ENCODE measurements at places on chromosomes 12 and 14.
A peak's percentile ranks its signal among the peaks of the same experiment; 100 is the strongest.

- H3K4me1 ChIP-seq: no peaks in the 10 kb centered on the region
- no peaks in the 10 kb centered on the region for H3K36me3 ChIP-seq
- no peak overlapping the region for H3K4me3 ChIP-seq
- H3K27ac ChIP-seq: no peak overlapping the region
Observed at GRCh38 chr14:32311294-32312009, 17.6 kb upstream of the AKAP6 start.

GRCh38 chr14:91911474-91912032 is 35.9 kb downstream of the FBLN5 start:
- peaks cover 42% of the 10 kb centered on the region for H3K4me1 ChIP-seq
- no peaks in the 10 kb centered on the region for H3K36me3 ChIP-seq
- no peak overlapping the region for H3K27ac ChIP-seq
- no peak overlapping the region for H3K4me3 ChIP-seq

GRCh38 chr12:124463341-124463921 is 104.0 kb downstream of the NCOR2 start:
- H3K4me3 ChIP-seq: no peak overlapping the region
- H3K27me3 ChIP-seq: peaks cover 10% of the 10 kb centered on the region
- DNase-seq: no peak
- no peak overlapping the region for H3K27ac ChIP-seq
- peaks cover 68% of the 10 kb centered on the region for H3K4me1 ChIP-seq

DNA sequence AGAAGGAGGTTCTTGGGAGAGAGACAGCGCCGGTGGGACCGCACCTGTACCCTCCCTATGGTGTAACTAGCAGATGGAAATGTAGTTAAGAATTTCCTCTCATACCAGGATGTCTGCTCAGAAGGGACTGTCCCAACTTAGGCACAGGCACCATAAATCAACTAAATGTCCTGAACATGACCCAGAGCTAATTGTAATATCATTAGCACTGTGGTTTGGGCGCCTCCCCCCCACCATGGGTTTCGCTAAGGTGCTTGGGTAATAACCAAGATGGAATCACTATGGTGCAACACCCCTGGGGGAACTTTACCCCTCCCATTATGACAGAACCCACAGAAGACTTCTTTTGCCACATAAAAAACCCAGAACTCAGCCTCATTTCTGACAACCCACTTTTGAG is 15.9 kb downstream of the ZNF641 start:
- peaks cover 42% of the 10 kb centered on the region for H3K4me1 ChIP-seq
- H3K36me3 ChIP-seq: peaks cover 18% of the 10 kb centered on the region
- no peak for DNase-seq
- H3K4me3 ChIP-seq: peak overlapping the region; percentile 60
- no peak overlapping the region for H3K27ac ChIP-seq

- no peak for DNase-seq
- no peaks in the 10 kb centered on the region for H3K27me3 ChIP-seq
- peaks cover 24% of the 10 kb centered on the region for H3K36me3 ChIP-seq
- H3K27ac ChIP-seq: no peak overlapping the region
Observed at GRCh38 chr14:60116181-60116580, 24.5 kb downstream of the PCNX4 start.

DNA sequence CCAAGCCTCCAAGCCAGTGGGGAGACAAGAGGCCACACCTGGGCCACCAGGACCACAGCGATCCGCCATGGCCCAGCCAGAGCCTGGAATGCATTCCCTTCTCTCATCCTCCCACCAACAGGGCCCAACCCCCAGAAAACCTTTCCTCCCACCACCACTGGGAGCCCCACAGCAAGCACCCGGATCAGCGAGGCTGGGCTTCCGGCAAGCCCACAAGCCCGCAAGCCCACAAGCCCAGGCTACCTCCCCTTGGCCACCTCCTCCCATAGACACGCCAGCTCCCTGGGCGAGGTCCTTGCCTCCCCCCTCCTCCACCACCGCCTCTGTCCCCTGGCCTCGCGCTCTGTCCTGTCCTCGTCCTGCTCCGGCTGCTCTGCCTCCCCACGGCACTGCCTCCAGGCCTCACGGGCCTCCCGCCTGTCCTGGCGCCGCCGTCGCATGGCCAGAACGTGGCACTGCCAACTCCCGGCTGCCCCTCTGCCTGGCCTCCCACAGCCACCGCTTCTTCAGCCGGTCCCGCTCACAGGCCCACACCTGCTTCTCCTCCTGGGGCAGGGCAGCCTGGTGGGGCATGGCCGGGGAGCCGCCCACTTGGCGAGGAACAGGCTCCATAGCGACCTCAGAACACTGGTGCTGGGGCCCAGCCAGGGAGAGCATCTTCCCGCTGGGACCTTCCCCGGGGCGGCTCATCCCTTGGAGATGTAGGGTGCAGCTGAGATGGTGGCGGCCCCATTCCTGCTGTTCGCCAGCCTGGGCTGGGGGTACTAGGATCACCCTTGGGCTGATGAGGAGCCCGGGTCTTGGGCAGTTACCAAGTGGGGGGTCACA is 5.6 kb downstream of the CDK2AP1 start:
- H3K27ac ChIP-seq: no peak overlapping the region
- peaks cover 3% of the 10 kb centered on the region for H3K27me3 ChIP-seq
- peaks cover 27% of the 10 kb centered on the region for H3K4me1 ChIP-seq
- DNase-seq: no peak
- H3K36me3 ChIP-seq: peaks cover 4% of the 10 kb centered on the region

DNA sequence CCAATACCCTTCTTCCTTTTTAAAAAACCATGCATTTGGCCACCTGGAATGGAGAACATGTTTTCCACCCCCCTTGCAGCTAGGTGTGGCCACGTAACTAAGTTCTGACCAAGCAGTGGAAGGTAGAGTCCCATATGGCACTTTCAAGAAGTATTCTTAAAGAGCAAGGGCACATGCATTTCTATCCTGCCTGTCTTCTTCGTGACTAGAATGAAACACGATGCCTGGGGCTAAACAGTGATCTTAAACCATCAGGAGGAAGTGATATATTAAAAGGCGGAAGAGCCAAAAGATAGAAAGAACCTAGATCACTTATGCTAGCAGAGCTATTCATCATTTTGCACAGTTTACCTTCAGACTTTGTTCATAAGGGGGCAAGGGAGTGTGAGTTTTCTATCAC is 16.0 kb upstream of the DDX11 start:
- no peak for DNase-seq
- H3K27me3 ChIP-seq: no peaks in the 10 kb centered on the region
- no peak overlapping the region for H3K4me3 ChIP-seq
- H3K4me1 ChIP-seq: peaks cover under 1% of the 10 kb centered on the region
- H3K36me3 ChIP-seq: no peaks in the 10 kb centered on the region

- no peaks in the 10 kb centered on the region for H3K27me3 ChIP-seq
- H3K27ac ChIP-seq: no peak overlapping the region
- DNase-seq: no peak
- no peak overlapping the region for H3K4me3 ChIP-seq
Observed at GRCh38 chr12:94191023-94191422, 42.6 kb downstream of the PLXNC1 start.

- peaks cover 68% of the 10 kb centered on the region for H3K4me1 ChIP-seq
- peak overlapping the region; percentile 94 for H3K27ac ChIP-seq
- no peaks in the 10 kb centered on the region for H3K36me3 ChIP-seq
- H3K4me3 ChIP-seq: peak overlapping the region; percentile 83
- H3K27me3 ChIP-seq: peaks cover 3% of the 10 kb centered on the region
Observed at GRCh38 chr14:50822501-50823042, 8.4 kb downstream of the NIN start.

- peaks cover 4% of the 10 kb centered on the region for H3K27me3 ChIP-seq
- no peak overlapping the region for H3K27ac ChIP-seq
- no peaks in the 10 kb centered on the region for H3K36me3 ChIP-seq
Observed at GRCh38 chr14:95226801-95227200, 69.5 kb upstream of the DICER1 start.

GRCh38 chr14:99566390-99567354 is 37.3 kb downstream of the CCDC85C start:
- H3K27me3 ChIP-seq: no peaks in the 10 kb centered on the region
- no peak overlapping the region for H3K27ac ChIP-seq
- H3K4me1 ChIP-seq: no peaks in the 10 kb centered on the region
- no peaks in the 10 kb centered on the region for H3K36me3 ChIP-seq
- no peak overlapping the region for H3K4me3 ChIP-seq

DNA sequence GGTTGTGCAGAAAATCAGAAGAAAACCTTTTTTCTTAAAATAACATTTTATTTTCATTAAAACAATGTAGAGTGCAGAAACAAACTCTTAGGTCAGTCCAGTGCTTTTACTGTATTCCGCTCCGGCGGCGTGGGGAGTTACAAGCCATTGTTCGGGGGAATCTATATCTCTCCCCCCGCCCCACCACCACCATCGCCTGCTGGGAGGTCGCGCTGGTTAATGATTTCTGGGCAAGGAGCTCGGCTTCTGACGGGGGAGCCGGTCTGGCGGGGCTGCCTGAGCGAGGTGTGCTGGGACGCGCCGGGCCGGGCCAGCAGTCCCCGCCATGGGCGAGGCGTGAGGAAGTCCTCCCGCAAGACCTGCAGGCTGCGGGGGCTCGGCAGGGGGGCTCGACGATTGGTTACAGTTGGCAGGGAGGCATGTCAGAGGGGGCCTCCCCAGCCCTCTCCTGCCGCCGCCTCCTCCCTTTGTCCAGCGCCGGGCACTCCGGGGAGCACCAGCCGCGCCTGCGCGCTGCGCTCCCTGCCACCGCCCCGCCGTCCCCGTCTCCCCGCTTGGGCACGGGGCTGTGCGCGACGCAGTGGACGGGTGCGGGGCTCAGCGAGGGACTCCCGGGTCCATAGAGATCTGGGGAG is 1.0 kb upstream of the DUSP6 start:
- peaks cover 13% of the 10 kb centered on the region for H3K27me3 ChIP-seq
- H3K4me3 ChIP-seq: peak overlapping the region; percentile 100
- peak overlapping the region; percentile 93 for H3K27ac ChIP-seq
- H3K4me1 ChIP-seq: peaks cover 57% of the 10 kb centered on the region
- H3K36me3 ChIP-seq: peaks cover 14% of the 10 kb centered on the region

GRCh38 chr12:130068741-130069140 is 93.5 kb upstream of the FZD10 start:
- no peaks in the 10 kb centered on the region for H3K4me1 ChIP-seq
- H3K4me3 ChIP-seq: no peak overlapping the region
- no peak overlapping the region for H3K27ac ChIP-seq
- DNase-seq: no peak

Measured in immature natural killer cell (primary cell).